Ascending aorta (tissue), 2 donors: ENCODE measurements at places on chromosomes 2 and 18. TPM values are rescaled to one million over a fixed set of nuclear protein-coding genes. Genes with fewer than 3 reads are reported as not detected.
A peak's percentile ranks its signal among the peaks of the same experiment; 100 is the strongest.

The KCNF1 gene
- total RNA-seq, result not detected

The ADAM23 gene
- 2.3 TPM for total RNA-seq

The ABCG5 gene
- total RNA-seq, result 4.0 TPM

The IL1A gene
- not detected for total RNA-seq

DNA sequence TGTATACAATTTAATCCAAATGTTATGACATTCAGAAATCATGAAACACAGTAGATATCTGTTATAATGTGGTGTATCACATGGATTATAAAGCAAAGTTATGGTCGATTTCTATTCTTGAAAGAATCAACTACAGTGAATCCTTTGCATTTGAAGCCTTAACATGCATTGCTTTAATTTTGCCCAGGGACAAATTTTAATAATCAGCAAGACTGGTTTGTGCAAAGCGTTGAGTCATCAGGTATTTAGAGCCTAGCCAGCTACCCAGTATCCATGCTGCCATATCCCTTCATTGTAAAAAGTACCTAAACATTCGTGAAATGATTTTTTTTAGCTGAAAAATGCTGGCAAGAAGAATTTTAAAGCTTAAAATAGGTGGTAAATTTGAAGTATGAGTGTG is 8.9 kb upstream of the SPDYA start:
- no peak for DNase-seq

GRCh38 chr2:12773586-12774394 is 57.1 kb downstream of the TRIB2 start:
- DNase-seq, result no peak

DNA sequence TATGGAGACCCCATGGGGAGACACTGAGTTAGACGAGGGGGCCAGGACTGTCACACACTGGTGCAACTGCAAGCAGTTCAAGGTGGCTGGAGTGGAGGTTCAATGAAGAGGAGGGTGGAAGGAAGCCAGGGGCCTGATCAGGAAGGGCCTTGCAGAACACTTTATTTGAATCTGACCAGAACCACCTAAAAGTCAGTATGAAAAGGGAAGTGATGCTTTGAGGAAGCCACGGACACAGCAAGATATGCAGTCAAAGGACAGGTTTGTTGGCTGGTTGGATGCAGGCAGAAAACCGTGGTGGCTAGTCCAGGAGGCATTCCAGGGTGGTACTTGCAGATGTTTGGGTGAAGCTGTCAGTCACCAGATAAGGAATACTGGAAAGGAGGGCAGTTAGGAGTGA is 3.5 kb upstream of the FAM124B start:
- no peak for DNase-seq

- peak; percentile 53 for DNase-seq
These were observed 105.0 kb upstream of the HAAO start for GRCh38 chr2:42897358-42897757.

DNA sequence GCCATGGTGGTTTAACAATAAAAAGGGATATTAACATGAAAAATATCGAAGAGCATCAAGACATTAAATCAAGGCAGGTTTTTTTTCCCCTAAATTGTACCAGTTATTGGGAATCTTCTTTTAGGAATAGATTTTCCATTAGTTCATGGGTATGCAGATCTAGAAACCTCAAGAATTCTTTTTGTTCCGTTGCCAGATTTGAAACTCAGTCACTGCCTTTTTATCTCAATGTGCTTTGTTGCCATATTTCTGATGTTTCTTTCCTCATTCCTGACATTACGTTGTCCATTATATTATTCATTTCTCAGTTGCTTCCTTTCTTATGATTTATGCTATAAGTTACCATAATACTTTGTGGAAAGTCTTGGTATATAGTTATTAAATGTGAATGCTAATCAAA is 162.2 kb downstream of the CD226 start:
- DNase-seq, result no peak
